ENCODE measurements at places on chromosomes 12 and 14. TPM values are rescaled to one million over a fixed set of nuclear protein-coding genes. Genes with fewer than 3 reads are reported as not detected.

DNA sequence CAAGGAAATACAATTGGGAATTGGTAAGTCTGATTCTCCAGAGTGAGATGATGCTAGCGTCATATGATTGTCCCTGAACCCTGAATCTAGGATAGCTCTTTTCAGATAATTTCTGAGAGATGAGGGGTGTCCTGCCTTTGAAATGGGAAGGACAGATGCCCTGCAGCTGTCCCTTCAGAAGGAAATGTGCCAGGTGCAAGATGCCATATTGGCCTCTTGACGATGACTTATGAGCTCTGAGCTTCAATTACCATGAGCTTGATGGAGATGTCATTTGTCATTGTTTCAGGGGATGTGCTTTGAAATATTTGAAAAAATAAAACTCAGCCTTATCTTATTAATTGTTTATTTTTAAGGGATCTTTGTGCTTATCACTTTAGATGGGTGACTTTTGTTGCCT lies 185.1 kb downstream of the DACT1 start:
- H3K36me3 ChIP-seq, result no peaks in the 10 kb centered on the region
- H3K27me3 ChIP-seq, result no peaks in the 10 kb centered on the region
- no peak overlapping the region for H3K4me3 ChIP-seq
- DNase-seq, result no peak

The KERA gene
- polyA plus RNA-seq, result not detected

DNA sequence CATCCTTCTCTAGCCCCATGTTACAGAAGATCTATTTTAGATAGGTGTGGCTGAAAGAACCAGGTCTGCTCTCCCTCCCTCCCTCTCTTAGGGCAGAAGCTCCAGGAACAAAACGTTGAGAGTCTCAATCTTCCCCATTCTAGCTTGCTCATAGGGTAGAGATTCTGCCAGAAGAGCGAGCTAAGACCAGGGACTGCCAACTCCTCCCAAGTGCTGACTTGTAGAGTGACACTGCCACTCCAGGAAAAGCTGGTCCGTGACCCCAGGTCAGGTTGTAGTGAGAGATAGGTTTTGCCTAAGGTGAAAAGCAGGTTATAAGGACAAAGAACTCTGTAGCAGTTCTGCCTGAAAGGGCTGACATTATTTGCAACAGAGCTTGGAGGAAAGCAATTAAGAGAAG lies 73.4 kb downstream of the INSM2 start:
- H3K36me3 ChIP-seq, result peaks cover under 1% of the 10 kb centered on the region
- H3K27me3 ChIP-seq, result no peaks in the 10 kb centered on the region
- H3K4me3 ChIP-seq, result no peak overlapping the region
- H3K4me1 ChIP-seq, result no peaks in the 10 kb centered on the region
- DNase-seq, result no peak

The PTPRR gene
- polyA plus RNA-seq, result 2.9 TPM

DNA sequence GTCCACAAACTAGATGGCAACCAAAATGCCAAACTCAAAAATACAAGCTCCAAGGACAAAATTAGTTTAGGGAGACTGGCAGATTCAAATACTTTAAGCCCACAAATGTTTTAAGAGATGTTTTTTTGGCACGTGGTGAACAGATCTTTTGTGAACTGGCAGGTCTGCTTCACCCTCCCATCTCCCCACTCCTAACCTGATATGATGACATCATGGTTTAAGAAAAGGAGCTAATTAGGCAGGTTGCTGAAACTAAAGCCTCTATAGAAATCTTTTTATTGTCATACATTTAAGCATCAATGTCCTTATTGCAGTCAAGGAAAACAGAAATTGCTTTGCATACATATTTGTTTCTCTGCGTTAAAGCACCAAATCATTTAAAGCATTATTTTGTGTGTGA lies 5.8 kb downstream of the LRIG3 start:
- peaks cover 3% of the 10 kb centered on the region for H3K36me3 ChIP-seq
- peak overlapping the region; percentile 6 for H3K4me3 ChIP-seq
- peaks cover 18% of the 10 kb centered on the region for H3K4me1 ChIP-seq
- H3K27me3 ChIP-seq, result no peaks in the 10 kb centered on the region

DNA sequence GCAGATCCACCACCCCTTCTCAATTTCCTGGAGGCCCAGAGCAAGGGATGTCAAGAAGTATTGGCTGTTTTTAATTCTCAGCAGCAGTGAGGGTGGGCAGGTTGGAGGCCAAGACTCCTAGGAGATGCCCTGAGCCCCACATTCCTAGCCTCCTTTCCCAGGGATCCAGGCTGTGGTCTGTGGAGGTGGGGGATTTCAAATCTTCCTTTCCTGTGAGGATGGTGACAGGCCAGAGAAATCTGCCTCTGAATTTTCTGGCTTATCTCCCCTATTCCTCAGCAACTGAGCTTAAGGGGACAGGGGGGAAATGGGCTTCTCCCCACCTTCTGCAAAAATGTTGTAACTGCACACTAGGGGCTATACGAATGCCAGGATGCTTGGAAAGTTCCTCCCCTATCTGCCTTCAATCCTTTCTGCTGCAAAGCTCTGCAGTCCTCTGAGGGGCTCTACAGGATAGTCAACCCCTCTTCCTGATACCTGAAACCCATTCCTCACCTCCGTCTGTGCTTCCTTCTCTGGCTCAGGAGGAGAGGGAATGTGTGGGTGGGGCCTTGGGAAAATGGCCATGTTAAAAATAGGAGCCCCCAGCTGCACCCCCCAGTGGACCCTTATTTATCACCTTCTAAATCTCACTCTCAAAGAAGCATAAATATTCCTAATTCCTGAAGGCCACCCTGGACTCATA lies 6.6 kb downstream of the GPR84 start:
- H3K27me3 ChIP-seq, result no peaks in the 10 kb centered on the region
- no peaks in the 10 kb centered on the region for H3K36me3 ChIP-seq
- H3K4me1 ChIP-seq, result peaks cover 25% of the 10 kb centered on the region

The PHLDA1 gene
- polyA plus RNA-seq, result 107 TPM

DNA sequence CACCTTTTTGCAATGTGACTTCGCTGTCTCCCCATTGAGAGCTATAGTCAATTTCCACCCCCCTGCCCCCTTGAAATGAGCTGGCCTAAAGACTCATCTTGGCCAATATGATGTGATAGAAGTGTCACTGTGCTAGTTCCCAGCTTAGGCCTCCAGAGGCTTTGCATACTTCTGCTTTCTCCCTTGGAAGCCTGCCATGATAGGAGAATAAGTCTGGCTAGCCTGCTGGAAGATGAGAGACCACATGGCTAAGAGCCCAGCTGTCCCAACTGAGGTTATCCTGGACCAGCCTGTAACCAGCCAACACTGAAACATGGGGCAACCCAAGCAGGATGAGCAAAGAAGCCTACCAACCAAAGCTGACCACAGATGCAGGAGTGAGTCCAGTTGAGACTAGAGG lies 196.9 kb downstream of the GRIN2B start:
- H3K4me1 ChIP-seq, result no peaks in the 10 kb centered on the region
- no peak overlapping the region for H3K4me3 ChIP-seq
- DNase-seq, result no peak
- no peaks in the 10 kb centered on the region for H3K36me3 ChIP-seq
